AG20443 (cell line): ENCODE measurements at places on chromosomes 6 and 20.

GRCh38 chr6:151091571-151091970 is 148.2 kb upstream of the AKAP12 start:
- no peak for DNase-seq

GRCh38 chr20:13913572-13913971 is 76.8 kb downstream of the SEL1L2 start:
- peak; percentile 18 for DNase-seq

- no peak for DNase-seq
Measured at GRCh38 chr6:40543146-40543545, 44.0 kb downstream of the LRFN2 start.

GRCh38 chr6:44410363-44410762 is 22.9 kb downstream of the CDC5L start:
- no peak for DNase-seq

DNA sequence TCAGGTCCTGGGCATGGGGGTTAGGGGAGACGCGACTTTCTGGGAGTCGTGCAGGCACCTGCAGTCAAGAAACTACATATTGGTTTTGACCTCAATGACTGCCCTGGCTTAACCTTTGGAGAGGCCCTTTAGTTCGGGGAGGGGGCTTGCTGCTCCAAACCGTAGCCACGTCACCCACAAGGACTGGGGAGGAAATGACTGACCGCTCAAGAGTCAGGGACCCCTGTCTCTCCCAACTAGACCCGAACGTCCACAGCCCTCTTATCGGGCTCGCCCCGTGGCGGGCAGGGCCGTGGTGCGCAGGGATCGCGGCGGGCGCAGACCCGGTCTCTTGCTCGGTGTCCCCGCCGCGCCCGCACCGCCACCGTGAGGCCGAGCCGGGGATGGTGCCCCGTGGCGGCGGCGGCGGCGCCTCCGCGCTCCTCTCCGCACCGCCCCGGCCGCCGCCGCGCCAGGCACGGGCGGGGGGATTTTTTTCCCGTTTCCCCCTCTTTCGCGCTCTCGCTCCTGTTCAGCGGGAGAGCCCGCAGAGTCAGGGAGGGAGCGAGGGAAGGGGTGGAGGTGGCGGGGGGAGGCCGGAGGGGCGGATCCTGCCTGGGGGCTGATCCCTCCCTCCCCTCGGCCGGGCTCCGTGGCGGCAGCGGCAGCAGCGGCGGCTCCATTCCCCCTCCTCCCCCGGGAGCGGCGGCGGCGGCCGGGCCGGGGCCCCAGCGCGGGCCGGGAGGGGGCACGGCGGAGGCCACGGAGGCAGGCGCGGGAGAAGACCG is at the start of gene BRPF3:
TSS of gene BRPF3 (plus strand) at position 632 of the 767 bp plus-strand sequence. CDS start 3,579 bp downstream, outside the sequence.
- DNase-seq = peak; percentile 92

DNA sequence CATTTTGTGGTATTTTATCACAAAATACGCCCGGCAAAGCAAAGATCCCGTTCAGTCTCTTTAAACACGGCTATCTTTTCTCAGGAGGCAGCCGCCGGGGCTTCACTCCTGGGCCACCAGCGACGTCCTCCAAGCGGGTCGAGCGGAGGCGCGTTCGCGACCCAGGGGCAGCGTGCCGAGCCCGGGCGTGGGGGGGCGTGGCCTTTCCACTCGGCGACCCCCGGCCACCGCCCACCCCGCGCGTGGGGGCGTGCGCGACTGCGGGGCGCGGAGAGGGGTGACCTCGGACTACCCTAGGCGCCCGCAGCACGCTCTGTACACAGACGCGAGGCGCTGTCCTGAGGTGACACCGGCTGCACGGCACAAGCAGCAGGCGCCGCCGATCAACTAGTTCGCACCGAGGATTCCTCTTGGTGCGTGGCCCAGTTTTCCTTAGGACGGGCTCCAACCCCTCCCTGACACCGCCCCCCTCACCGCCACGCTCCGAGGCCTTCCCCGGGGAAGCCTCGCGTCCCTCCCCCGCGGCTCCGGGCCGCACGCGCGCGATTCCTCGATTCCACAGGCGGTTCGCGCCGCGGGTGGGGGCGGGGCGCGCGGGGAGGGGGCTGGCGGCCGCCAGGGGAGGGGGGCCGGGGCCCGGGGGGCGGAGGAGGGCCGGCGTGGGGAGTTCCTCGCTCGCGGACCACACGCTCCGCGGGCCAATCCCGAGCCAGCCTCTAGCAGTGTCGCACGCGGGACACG is 1.1 kb upstream of the JARID2 start:
- DNase-seq = peak; percentile 83

DNA sequence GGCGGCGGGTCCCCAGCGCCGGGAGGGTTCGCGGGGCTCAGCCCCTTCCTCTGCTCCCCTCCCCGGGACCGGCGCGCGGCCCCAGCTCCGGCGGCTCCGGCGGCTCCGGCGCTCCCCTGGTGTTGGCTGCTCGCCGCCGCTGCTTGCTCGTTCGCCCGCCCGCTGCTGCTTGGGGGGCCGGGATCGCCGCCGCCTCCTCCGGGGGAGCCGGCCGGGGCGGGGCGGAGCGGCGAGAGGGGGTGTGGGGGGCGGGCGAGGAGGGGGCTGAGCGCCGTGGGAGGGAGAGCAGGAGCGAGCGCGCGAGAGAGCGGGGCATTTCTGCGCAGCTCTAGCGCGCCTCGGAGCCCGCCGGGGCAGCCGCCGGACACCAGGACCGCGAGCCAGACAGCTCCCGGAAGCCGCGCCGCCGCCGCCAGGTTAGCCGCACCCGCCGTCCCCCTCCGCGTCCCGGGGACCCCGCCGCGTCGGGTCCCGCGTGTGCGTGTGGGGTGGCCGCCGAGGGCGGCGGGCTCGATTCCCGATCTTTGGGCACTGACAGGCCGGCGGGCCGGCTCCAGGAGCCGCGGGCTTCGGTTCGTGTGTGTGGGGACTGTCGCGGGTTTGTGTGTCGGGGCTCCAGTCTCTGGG is 62.0 kb upstream of the EPB41L1 start:
- peak; percentile 70 for DNase-seq

DNA sequence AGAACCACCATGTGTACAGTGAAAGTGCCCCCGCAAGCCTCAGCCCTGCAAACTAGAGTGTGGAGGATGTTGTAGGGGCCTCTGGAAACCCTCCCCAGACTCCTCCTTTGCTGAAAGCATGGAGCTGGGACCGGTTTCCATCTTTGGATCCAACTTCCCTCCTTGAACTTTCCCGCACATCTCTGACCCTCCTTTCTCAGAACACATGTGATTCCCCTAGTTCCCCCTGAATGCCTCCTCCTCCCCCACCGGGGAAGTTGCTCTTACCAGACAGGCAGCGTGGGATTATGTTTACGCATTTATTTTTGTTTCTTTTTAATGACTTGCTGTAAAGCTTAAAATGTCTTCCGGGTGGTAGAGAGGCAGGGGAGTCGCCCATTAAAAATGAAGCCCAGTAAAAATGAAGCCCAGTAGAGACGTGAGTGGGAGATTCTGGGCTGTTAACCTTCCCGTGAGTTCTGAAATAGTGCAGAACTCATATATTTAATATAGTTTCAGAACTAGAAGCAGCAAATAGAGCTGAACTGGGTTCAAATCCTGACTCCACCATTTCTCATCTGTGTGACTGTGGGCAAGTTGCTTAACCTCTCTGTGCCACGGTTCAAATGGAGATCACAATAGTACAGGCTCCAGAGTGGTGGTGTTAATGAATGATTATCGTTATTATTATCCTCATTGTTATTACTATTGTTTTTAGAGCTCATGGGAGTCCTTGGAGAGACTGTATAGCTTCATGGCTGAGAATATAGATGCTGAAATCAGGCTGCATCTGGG is 8.0 kb upstream of the PTPN1 start:
- DNase-seq = no peak

GRCh38 chr20:37856932-37857660 is 45.8 kb upstream of the VSTM2L start:
- DNase-seq = peak; percentile 74

GRCh38 chr6:10448096-10448495 is 33.2 kb upstream of the TFAP2A start:
- no peak for DNase-seq
